ENCODE measurements at places on chromosomes 5 and 9.

GRCh38 chr9:16202221-16202620 is 649.4 kb downstream of the CCDC171 start:
- DNase-seq = no peak

DNA sequence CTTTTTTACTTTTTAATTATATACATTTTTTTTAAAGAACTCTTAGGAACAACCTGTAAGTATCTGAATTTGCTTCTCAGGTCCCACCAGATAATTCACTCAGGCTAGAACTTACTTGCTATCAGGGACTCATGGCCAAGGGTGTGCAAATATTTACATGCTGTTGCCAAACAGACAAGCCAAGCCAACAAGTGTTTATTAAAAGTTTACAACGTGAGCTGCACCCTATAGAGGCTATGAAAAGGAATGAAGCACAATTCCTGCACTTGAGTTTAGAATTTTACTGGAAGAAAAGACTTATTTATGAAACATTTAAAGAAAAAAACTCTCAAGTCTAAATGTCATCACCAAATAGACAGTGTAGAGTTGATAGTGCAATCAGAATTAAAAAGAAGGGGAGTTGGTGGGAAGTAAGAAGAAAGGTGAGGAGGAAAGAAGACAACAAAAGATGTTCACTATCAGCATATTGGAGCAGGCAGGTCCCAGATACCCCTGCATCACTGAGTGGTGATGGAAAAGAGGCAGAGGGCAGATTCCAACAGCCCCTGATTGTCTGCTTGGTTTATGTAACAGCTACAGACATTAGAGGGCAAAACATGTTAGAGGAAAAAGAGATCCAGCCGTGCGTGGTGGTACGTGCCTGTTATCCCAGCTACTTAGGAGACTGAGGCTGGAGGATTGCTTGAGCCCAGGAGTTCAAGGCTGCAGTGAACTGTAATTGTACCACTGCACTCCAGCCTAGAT is 32.8 kb downstream of the SH3RF2 start:
- DNase-seq = no peak

DNA sequence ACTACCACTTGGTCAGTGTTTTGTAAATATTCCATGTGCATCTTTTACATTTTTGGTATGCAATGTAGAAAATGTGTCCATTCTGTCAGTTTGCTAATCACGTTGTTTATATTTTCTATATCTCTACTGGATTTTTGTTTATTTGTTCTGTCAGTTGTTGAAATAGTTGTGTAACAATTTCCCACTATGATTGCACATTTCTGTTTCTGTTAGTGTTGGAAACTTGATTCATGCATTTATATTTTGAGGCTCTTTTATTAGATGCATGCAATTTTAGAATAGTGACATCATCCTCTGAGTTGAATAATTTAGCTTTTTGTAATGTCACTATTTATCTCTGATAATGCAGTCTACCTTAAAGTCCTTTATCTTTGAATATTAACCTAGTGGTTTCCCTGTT is 25.8 kb upstream of the LECT2 start:
- DNase-seq = no peak

GRCh38 chr5:179348843-179349242 is 3.6 kb upstream of the ADAMTS2 start:
- DNase-seq = no peak

- no peak for DNase-seq
Observed at GRCh38 chr5:8729437-8729836, 816.4 kb downstream of the SEMA5A start.

DNA sequence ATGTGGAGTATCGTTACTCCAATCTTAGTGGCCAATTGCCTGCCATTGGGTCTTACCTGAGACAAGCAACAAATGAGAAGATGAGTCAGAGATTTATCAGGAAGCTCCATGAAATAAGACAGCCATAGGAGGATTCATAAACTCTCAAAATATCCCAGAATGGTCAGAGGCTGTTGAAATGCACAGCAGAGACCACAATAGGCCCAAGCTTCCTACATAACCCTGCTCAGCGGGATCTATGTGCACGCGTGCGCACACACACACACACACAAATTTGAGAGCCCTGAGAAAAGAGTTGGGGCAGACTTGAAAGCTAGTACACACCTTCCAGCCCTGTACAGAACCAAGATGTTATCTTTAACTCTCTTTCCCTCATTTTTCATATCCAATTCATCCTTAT is 9.8 kb downstream of the UIMC1 start:
- no peak for DNase-seq

- no peak for DNase-seq
Observed at GRCh38 chr5:181043285-181044092, 3.4 kb downstream of the BTNL9 start.

DNA sequence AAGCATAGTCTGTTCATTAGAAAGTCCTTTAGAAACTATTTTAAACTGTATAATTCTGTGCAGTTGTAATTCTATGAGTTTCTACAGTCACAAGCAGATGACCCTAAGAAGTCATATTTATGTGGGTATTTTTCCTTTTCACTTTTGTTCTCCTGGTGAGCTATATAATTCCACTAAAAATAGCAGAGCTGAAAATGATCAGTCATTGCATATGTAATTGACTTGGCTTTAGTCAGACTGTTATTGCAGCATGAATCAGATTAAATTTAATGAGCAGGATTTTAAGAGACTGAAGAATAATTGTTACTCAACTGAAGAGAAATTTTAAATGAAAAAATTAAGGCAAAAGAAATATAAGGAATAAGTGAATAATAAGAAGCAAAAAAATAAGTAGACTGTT is 108.5 kb downstream of the MTREX start:
- DNase-seq = no peak

DNA sequence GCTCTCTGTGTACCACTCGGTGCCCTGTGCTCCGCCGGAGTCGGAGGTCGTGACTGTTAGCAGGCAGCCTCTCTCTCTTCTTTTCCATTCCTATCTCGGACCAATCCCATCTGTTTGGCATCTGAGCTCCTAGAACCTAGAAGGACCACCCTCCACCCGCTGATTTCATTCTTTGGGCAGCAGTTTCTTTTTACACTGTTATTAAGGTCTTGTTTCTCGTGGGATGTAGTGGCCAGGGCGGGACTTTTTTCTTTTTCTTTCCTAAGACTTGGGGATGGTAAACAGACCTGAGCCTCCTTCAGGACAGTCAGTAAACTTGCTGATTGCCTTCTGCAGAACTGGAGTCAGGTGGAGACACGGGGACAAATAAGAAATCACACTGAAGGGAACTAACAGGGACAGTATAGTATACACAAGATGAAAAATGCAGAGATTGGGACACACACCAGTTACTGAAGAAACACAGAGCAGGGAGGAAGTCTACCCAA is 500 bp downstream of the URM1 start:
- no peak for DNase-seq

DNA sequence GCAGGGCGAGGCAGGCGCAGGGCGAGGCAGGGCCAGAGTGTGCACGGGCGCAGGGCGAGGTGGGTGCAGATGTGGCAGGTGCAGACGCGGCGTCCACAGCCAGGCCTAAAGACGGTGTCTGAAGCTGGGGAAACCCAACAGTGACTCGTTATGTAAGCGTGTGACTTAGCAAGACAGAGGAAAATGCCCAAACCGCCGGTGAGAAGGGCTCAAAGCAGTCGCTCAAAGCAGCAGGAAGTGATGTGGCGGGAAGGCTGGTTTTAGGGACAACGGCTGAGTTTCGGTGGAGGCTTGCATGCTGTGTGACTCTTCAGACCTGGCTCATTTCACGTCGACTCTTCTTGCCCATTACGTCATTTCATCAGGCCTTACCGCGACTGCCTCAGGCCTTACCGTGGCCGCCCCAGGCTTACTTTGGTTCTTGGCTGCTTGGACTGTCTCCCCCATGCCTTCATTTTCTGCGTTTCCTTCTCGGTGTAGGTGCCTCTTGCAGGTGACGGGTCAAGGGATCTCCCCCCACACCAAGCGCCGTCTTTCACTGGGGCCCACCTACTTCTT is 50.5 kb upstream of the EXOC3 start:
- DNase-seq = peak; percentile 53

DNA sequence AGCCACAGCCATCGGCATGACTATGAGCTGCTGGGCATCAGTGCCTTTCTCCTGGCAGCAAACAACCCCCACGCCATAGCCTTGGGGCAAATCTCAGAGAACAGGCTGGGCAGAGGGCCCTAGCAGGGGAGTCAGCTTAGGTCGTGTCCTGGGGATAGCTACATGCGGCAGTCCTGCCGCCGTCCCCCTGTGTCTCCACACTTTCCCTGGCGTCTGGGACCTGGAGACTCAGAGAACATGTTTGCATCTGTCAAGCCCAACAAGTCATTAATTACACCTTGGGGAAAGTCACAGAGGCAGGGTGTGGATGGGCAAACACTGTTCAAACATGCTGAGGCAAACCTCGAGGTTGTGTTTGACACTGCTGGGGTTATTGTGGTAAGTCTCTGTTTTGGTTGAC is 123.6 kb downstream of the C5orf15 start:
- no peak for DNase-seq

DNA sequence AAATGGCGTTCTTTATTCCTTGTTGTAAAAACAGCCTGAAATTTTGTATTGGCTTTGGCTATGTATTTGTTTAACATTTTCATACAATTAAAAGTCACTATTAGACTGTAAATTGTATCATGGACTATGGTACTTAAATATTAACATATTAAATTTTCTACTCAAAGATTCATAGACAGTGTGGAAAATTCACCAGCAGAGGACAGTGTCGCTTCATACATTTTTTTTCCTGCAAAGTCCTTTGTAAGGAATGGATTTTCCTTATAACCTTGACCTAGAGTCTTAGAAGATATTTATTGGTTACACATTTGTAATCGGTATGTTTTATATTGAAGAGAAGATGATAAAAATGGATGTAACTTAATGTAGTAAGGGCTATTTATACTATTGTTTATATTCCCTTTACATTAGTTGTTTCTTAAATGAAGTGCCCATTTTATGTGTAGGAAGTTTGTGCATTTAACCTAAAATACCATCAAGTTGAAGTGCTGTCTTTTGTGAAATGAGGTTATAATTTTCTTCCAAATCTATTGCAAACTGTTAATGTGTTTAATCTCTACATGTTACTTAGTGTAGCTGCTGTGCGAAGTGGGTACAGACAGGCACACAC is 150.1 kb downstream of the KDM4C start:
- no peak for DNase-seq

GRCh38 chr9:115495052-115495635 is 377.2 kb upstream of the TNC start:
- DNase-seq = no peak

GRCh38 chr9:18549772-18550171 is 75.8 kb downstream of the ADAMTSL1 start:
- DNase-seq = no peak

- DNase-seq = no peak
Observed at GRCh38 chr5:168364151-168364661, 72.8 kb downstream of the WWC1 start.

DNA sequence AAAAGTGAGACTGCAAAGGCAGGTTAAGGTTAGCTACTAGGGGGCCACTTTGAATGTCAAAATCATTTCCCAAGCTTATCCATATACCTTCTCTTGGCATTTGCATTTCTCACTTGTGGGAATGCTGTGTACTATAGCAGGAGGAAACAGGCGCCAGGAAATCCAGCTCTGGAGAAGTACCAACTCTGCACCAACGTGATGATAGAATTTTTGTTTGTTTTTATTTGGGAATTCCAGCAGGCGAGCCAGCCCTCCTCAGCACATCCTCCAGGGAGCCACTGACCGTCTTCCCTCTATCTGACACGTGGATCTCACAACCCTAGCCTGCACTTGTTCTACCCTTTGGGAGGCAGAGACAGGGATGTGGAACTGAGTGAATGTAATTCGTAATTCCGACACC is 318.0 kb downstream of the ACTL7B start:
- no peak for DNase-seq

- DNase-seq = no peak
Observed at GRCh38 chr9:129283705-129284606, 105.9 kb upstream of the IER5L start.

- no peak for DNase-seq
Observed at GRCh38 chr5:65506961-65507360, 25.2 kb upstream of the ADAMTS6 start.

- DNase-seq = no peak
Observed at GRCh38 chr9:15724016-15724415, 171.2 kb downstream of the CCDC171 start.

- peak; percentile 70 for DNase-seq
Observed at GRCh38 chr5:109688970-109689739, 572 bp upstream of the MAN2A1 start.

- no peak for DNase-seq
Observed at GRCh38 chr9:91677822-91678436, 254.3 kb upstream of the NFIL3 start.

DNA sequence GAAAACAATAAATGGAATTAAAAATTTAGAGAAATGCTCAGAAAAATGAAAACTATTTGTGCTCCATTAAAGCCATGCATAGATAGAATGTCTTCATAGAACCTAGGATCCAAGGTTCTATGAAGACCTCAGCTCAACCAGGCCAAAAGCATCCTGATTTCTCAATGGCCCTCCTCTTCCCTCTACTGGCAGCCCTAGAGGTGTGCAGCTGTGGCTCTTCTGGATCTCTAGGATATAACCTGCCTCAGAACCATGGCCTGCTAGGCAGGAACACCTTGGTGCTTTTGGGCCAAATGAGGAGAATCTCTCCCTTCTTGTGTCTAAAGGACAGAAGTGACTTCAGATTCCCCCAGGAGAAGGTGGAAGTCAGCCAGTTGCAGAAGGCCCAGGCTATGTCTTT is 15.1 kb downstream of the IFNA1 start:
- DNase-seq = peak; percentile 10

DNA sequence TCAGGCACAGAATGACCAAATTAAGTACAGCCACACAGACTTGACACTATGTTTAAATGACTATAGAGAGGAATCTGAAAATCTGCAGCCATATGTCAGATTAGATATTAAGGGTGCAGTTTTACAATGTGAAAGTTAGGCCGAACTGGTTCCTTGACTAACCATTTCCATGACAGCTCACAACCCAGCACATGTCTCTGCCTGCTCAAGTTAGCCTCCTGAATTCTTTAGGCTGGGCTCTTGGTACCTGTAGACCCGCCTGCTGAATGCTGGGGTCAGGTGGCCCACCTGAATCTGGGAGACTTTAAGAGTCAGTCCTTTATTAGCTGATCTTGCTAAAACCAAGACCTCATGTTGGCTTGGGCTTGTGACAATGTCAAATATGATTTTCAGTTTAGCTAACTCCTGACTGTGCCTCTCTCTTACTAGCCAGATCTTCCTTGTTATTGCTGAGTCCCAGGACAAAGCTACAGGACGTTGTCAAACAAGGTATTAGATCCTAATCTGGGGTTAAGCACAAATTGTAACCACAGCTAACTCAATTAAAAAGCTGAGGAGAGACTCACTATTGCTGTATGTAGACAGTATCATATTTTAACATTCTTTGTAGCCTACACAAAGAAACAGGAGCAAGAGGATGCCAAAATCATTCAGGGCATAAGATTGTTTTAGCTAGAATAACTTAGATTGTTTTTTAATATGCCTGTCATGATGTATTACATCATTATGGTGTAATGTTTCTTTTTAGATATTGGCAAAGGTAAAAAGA is 490.9 kb downstream of the SEMA5A start:
- no peak for DNase-seq

GRCh38 chr9:96508227-96508940 is 58.4 kb downstream of the HABP4 start:
- DNase-seq = no peak

Data from activated CD4-positive, alpha-beta T cell treated with anti-CD3 and anti-CD28 coated beads, Interleukin-2, amount 50 U/mL, for 1 hour (primary cell).